SW480 (cell line): ENCODE measurements at places on chromosomes 3 and 15.
A peak's percentile ranks its signal among the peaks of the same experiment; 100 is the strongest.

DNA sequence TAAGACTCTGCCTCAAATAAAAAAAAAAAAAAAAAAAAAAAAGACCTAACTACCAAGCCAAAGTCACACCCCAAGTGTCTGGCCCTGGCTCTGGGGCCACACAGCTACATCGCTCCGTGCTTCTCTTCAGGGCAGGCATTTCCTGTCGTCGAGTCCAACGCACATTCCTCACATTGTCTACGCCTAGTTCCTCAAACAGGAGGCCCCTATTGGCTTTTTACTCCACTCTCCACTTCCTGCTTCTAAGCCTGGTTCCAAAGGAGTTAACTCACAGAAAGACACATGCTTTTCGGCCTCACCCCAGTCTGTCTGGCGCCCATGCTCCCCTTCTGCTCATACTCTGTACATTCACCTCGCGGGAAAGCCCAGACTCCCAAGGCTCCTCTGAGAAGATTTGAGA is 28.8 kb downstream of the KNG1 start:
- peak; percentile 21 for DNase-seq

DNA sequence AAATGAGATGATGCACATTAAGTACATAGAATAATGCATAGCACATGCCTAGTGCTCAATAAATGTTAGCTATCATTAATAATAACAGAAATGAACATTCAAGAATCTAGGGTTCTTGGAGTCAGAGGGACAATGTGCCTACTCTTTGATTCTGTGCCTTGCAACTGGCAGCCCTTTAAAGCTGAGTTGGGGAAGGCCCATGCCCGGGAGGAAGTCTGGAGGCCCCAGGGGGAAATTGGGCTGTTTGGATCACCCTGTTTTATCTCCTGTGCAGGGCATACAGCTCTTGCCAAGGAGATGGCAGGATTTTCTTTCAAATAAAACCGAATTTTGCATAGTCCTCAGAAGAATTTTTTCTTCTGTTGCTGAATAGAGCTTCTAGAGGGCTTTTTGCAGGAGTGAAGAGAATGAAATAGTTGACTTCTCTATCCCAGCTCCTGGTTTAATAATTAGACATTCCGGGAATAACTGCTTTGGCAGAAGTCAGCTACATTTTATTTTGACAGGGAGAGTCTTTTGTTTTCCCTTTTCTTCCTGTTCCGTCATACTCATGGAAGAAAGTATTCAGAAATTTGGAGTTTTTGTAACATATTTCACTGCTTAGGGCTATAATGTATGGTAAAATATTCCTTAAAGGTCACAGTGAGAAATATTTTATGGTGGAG is 18.0 kb upstream of the KCNAB1 start:
- DNase-seq, result no peak

GRCh38 chr15:45351227-45351626 is 27.1 kb downstream of the GATM start:
- DNase-seq, result no peak

- DNase-seq, result no peak
Measured at GRCh38 chr3:187025656-187026316, 95.5 kb downstream of the ST6GAL1 start.

GRCh38 chr15:35496585-35496984 is 49.4 kb downstream of the DPH6 start:
- DNase-seq, result no peak

- no peak for DNase-seq
Measured at GRCh38 chr3:135158520-135158919, 363.5 kb downstream of the EPHB1 start.

DNA sequence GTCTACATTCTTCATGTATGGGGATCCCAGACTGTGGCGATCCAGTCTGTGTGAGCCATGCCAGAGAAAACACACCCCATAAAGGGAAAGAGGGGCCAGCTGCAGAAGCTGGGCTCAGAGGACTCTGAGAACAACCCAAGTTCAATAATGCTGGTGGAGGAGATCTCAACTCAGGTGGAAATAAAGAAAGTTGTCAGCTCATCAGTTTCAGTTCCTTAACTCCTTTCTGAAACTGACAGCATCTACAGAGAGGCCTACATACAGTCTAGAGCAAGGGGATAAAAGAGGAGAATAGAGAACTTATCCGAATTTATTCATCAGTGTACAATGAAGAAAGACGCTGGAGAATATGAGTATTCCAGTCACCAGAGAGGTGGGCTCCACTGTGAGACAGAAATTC is 77.0 kb downstream of the NTRK3 start:
- DNase-seq, result no peak

- DNase-seq, result no peak
Measured at GRCh38 chr15:31308185-31308639, 18.4 kb upstream of the KLF13 start.

- DNase-seq, result peak; percentile 11
Measured at GRCh38 chr3:33915796-33916546, 117.5 kb downstream of the PDCD6IP start.

GRCh38 chr15:101600035-101600434 is 52.1 kb downstream of the TM2D3 start:
- DNase-seq, result peak; percentile 67

GRCh38 chr3:146540236-146540635 is 4.2 kb downstream of the PLSCR1 start:
- DNase-seq, result no peak

DNA sequence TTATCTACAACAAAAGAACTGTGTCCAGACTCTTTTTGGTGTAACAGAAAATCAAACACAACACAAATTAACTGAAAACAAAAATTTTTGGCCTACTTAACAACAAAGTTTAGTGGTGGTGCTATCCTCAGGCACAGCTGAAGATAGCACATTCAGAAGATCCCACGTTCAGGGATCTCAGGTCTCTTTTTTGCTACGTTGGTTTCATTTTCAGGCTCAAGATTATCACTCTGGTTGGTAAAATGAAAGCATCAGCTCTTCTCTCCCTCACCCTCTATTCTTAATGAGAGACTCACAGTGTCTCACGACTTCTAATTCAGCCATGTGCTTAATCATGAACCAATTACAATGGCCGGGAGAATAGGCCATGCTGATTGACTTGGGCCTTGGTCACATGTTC is 146.9 kb upstream of the PTPRG start:
- DNase-seq, result no peak

- DNase-seq, result peak; percentile 29
Measured at GRCh38 chr3:101849714-101850245, 466 bp downstream of the NFKBIZ start.

GRCh38 chr3:122484985-122485384 is 29.8 kb downstream of the KPNA1 start:
- DNase-seq, result no peak

DNA sequence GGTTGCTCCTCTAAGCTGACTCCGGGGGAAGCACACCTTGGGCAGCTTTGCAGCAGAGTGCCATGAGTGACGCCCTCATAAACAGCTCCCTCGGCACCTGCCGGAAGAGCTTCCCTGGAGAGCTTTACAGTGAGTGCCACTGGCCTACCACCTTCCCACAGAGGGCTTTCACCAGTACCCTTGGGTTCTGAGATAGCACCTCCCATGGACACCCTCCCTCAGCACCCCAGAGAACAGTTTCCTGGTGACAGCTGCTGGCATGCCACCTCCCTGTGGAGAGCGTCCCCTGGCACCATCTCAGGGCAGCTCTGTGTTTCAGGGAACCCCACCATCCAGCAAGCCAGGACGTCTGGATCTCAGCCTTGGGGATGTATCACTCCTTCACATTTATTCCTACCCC is 49.1 kb downstream of the RUBCN start:
- DNase-seq, result no peak

- DNase-seq, result no peak
Measured at GRCh38 chr15:95561463-95561862, 769.0 kb upstream of the NR2F2 start.

GRCh38 chr15:56468401-56468800 is 3.5 kb upstream of the MNS1 start:
- no peak for DNase-seq

- no peak for DNase-seq
Measured at GRCh38 chr3:79954756-79955155, 187.0 kb upstream of the ROBO1 start.

DNA sequence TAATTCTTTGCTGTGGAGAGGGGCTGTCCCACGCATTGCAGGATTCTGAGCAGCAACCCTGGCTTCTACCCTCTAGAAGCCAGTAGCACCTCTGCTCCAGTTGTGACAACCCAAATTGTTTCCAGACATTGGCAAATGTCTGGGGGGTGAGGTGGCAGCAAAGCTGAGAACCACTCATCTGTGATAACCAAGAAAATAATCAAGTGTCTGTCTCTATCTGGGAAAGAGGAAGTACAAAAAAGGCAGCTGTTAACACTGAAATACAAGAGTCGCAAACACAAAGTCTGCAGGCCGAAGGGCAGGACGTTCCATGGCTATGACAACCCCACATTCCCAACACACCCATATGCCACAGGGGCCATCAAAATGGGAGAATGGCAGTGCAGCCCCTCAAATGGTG is 42.2 kb upstream of the GNB5 start:
- DNase-seq, result no peak

DNA sequence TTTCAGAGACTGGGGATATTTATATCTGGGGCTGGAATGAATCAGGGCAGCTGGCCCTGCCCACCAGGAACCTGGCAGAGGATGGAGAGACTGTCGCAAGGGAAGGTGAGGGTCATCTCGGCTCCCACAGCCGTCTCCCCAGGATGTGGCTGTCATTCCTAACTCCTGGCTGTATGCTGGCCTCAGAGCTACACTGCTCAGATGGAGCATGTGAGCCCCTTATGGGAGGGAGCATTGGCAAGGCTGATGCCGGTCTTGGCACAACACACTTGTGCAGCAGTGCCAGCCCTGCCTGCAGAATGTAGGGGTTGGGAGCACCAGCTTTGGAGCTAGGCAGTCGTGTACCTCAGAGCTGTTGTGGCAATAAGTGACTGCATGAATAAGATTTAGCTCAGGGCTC is 5.2 kb downstream of the RCCD1 start:
- no peak for DNase-seq

GRCh38 chr3:182258538-182259177 is 534.6 kb upstream of the ATP11B start:
- peak; percentile 64 for DNase-seq

- no peak for DNase-seq
Measured at GRCh38 chr15:85041230-85041629, 59.6 kb downstream of the PDE8A start.
